8988T (cell line): ENCODE measurements at places on chromosomes 12 and 14.

- DNase-seq = no peak
These were observed 35.1 kb downstream of the ARL1 start for GRCh38 chr12:101372431-101372830.

DNA sequence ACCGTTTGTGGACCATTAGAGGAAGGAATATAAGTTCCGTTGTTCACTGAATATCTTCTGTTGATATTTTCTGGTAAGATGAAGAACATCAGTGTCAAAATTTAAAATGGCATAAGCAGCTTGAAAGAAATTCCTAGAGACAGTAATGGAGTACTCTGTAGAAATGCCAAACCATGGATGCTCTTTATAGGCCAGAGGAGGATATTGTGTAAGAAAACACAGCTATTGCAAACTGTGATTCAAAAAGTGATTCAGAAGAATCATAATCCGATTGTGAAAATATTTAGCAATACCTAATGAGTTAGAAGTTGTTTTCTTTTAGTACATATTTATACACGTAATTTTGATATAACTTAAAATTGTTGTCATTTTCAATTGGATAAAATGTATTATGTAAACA is 102.8 kb downstream of the SLC16A7 start:
- no peak for DNase-seq

DNA sequence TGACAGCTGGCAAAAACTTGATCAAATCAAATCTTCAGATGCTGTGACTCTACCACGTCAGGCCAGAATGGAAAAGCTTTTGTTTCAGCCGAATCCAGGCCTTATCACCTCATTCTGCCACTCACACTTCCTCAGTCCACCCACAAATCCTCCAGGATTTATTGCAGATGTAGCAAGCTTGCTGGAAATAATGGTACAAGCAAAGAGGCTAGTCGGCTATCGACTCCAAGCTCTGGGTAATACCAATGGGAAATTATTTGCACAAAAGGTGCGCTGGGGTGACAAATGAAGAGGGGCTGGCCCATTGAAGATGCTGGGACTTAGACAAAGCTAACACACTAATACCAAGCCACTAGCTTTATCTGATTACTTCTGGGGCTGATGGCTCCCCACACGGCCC is 250.5 kb downstream of the ASCL1 start:
- no peak for DNase-seq

DNA sequence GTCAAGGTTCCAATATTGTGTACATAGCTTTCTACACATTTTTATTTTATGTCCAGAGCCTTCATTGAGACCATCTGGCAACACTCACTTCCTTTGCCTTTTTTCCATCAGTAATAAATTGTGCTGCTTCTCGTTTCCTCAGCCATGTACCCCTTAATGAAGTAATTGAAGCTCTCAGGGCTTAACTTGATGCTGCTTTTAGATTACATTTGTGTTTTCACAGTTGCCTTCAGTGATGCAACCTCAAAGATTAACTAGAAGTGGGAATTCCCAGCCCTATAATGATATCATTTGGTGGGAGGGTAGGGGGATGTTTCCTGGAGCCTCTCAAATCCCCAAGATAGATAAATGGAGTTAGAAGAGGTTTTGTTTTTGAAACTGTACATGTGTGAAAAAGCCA is 80.2 kb upstream of the KRR1 start:
- no peak for DNase-seq

DNA sequence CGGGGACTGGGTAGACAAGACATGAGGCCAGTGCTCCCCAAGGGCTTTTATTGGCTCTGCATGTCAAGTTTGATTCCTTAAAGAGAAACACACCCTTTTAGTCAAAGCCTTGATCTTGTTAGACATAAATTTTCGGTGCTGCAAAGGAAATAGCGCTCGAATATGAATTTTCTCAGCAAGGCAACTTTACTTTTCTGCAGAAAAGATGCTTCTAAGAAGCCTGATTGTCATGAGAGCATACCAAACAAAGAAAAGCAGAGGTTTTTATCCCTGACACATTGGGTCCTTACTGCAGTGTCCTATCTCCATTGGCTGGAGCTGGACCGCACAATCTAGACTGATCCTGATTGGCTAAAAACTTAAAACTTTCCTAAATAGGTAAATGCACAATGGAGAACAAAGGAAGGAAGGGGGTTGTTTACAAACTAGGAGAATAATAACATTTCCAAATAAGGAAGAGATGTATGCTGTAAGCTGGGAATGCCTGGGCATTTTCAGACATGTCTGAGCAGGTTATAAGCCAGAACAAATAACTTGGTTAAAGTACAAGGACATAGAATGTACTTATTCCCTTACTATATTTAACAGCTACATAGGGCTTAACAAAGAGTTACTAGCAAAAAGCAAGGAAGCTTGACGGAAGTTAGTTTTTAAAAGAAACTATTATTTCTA is 17.2 kb downstream of the TXNRD1 start:
- no peak for DNase-seq

DNA sequence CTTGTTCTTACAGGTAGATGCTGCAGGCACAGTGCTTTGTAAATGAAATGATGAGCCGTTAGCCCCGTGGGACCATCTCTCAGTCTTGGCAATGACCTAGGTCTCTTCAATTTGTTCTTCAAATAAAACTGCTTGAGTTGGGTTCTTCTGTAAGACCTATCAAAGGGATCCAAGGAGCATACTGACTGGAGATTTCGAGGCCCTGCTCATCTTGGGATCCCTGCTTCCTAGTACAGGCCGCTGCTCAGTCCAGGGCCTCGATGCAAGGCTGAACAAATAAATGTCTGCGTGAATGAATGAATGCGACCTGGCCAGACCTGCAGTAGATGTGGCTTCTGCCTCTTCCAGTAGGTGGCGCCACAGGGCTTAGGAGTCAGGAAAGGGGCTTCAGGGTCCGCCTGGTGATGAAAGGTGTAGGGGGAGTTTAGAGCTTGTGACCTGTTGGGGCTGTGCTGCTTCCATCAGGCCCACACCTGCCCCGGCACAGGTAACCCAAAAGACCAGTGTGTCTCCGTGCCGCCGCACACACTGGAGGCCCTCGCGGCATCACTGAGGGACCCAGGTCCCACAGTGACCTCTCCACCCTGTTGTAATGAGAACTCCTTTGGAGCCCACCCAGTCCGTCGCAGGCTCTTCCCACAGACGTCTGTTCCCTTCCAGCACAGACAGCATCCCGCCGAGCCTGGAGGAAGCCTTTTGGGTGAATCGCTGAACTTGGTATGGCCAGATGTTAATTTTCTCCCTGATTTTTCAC is 4.4 kb downstream of the CACNA1C start:
- peak; percentile 51 for DNase-seq

- no peak for DNase-seq
These were observed 81.4 kb upstream of the KRAS start for GRCh38 chr12:25332143-25332542.

DNA sequence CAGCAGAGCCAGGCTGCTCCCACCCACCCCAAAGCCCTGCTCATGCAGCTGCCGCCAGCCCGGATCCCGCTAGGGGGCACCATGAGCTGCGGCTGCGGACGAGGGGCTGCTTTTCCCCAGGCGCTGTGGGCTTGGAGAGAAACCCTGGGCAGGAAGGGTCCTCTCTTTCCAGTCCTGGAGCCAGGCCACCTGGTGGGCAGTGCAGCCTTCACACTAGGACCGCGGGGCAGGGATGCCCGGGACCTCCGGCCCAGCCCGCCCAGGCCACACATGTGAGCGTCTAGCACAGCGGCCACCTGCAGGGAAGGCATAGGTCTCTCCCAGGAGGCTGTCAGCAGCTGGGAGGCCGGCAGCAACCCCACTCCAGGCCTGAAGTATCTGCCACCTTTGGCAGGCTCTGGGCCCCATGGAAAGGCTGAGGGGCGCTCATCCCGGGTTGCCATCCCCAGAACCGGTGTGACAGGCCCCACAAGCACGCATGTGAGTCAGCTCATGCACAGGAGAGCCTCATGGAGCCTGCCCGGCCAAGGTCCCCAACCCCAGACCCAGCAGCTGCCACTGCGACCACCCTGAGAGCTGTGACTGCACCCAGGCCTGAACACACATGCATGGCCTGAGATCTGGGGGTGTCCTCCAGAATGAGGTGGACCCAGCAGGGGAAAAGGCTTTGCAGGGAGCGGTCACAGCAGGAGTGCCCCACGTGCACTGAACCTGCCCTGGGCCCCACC is 280.0 kb upstream of the RTL1 start:
- DNase-seq = no peak

DNA sequence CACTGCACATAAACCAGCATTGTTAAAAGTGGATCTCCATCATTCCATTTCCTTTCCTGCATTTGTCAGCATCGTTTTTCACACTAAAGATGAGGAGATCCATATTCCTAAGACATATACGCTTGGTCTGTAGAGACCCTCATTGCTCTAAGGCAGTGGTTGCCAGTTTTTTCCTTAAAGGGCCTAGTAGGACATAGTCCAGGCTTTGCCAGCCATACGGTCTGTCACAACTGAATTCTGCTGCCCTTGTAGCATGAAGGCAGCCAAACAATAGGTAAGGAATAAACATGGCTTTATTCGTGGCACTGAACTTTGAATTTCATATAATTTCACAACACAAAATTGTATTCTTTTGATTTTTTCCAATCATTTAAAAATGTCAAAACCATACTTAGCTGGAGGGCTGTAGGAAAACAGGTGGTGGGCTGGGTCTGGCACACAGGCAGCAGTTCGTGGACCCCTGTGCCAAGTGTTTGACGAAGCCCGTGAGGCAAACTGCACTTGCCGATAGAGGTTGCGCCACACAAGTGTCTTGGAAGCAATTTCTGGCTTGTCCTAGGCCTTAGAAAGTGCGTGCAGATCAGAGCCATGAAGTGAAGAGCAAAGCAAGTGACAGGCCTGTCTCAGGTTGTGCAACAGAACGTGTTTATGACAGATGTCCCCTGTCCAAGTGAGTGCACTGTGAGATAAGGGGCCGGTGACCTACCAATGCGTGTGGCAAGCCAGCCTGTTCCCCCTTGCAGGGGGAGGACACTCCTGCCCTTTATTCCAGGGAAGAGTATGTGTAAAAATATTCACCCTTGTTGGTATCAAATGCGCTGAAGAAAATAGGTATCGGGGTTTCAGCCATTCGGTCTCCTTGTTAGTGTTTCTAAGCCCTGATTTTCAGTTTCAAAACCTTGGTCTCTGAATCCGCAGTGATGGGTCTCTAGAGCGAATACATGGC is 916 bp upstream of the CHPT1 start:
- no peak for DNase-seq

DNA sequence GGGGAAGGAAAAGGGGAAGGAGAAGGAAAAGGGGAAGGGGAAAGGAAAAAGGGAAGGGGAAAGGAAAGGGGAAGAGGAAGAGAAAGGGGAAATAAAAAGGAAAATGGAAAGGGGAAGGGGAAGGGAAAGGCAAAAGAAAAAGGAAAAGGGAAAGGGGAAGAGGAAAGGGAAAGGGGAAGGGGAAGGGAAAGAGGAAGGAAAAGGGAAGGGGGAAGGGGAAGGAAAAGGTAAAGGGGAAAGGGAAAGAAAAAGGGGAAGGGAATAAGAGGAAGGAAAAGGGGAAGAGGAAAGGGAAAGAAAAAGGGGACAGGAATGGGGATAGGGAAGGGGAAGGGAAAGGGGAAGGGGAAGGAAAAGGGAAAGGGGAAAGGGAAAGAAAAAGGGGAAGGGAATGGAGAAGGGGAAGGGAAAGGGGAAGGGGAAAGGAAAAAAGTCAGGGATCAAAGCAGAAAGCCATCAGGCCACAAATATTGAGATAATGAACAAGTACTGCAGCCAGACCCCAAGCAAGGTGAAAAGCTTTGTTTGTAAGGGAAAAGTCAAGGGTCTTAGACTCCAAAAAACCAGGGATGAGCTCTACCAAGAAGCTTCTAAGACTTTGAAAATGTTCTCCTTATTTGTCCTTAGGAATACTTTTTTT is 20.0 kb downstream of the DICER1 start:
- no peak for DNase-seq

DNA sequence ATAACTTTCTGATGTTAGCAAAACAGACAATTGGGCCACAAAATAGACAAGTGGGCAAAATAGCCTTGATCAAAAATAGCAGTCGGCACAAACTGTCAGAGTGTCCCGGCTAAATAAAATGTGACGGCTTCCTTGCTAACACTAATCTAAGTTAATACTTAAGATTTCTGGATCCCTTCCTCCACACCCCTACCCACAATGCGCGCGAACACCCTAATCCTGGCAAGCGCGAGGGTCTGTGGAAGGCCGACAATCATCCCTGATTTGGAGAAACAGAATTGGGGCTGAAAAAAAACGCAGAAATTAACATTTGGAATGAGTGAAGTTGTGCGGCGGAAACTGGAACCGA is 489 bp downstream of the CEP290 start:
- DNase-seq = no peak

GRCh38 chr14:95046711-95047681 is 110.3 kb downstream of the DICER1 start:
- no peak for DNase-seq

- no peak for DNase-seq
These were observed 795.5 kb downstream of the C12orf50 start for GRCh38 chr12:87233671-87234070.

DNA sequence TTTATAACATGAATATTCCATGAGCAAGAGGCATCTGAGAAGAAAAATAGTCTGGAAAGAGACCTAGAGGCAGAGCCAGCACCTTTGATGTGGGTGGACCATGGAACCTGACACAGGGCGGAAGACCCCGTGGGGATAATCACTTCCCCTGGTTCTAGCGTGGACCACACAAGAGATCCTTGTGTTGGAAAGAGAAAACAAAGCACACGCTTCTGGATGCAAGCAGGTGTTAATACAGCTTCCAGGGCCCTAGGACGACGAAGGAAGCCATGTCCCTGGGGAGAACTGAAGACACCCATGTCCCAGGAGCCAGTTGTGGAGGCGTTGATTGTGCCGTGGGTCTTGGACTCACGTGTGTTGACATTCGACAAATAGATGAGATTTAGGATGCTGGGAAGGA is 102.9 kb downstream of the ADGRD1 start:
- no peak for DNase-seq

- DNase-seq = no peak
These were observed 87.9 kb downstream of the ALX1 start for GRCh38 chr12:85367936-85368335.

DNA sequence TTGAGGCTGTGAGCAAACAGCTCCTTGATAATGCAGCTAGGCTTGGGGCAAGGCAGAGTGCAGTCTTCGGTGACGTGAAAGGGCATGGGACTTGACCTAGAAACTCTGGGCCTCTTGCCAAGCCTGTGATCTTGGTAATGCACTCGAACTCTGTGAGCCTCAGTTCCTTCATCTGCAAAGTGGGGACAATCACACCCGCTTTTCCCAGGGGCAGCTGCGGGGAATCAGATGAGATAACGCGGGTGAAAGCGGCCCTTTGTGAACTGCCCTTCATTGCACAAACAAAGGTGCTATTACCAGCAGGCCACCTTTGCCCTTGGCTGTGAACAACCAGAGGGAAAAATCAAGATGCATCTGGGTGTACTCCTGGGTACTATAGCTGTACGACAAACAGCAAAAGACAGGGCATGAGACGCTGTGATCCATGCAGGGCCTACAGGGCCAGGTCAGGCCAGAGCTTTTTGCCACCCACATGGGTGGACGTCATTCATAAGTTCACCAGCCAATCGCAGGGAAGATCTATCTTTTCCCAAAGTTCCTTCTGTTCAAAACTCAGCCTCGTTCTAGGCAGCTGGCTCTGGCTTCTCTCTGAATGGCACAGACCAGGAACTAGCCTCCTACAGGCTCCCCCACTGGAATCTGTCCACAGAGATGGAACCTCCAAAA is 3.2 kb downstream of the MSI1 start:
- DNase-seq = no peak

GRCh38 chr12:2393016-2393415 is 340.2 kb downstream of the CACNA1C start:
- no peak for DNase-seq

GRCh38 chr12:76554405-76555230 is 5.0 kb downstream of the OSBPL8 start:
- DNase-seq = no peak
